ENCODE measurements at places on chromosomes 6 and 20. TPM values are rescaled to one million over a fixed set of nuclear protein-coding genes. Genes with fewer than 3 reads are reported as not detected.

The VSX1 gene
- not detected for polyA plus RNA-seq

DNA sequence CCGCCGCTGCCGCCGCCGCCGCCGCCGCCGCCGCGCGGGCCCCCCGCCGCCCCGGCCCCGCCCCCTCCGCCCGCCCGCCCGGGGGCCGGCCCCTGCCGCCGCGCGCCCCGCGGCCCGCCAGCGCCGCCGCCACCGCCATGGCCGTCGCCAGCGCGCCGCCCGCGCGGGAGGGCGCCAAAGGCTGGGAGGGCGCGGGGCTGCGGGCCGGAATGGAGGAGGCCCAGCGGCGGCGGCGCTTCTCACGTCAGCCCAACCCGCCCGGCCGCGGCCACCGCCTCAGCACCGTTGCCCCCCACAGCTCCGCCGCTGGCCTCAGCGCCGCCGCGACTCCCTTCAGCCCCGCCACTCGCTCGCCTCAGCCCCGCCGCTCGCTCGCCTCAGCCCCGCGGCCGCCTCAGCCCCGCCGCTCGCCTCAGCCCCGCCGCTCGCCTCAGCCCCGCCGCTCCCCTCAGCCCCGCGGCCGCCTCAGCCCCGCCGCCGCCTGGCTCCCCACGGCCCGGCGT, 258 bp downstream of the PHF10 start:
- no peak for DNase-seq

The HNF4A gene
- polyA plus RNA-seq = not detected

DNA sequence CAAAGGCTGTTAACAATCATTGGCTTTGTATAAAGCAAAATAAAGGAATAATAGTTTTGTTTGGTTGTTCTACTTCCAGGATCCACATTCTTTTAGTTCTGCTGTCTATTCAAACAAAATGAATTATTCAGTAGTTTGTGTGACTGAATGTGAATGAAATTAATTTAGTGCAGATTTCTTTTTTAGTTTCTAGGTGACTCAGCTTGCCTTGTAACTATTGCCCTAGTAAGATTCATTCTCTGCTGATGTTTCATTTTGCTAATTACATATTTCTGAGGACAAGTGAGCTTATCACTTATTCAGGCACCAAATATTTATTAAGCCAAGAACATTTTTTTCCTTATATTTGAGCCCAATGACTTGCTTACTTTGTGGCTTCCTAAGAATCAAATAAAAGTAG, 46.5 kb upstream of the RIPOR2 start:
- no peak for DNase-seq

GRCh38 chr20:20370094-20370575, 2.2 kb downstream of the INSM1 start:
- DNase-seq = no peak

GRCh38 chr20:18440403-18440802, 26.4 kb downstream of the DZANK1 start:
- DNase-seq = no peak

All from foreskin keratinocyte (primary cell).